ENCODE measurements at places on chromosomes 11 and 22.

GRCh38 chr22:39941601-39942000 is 18.6 kb upstream of the TMA7B start:
- DNase-seq = no peak

DNA sequence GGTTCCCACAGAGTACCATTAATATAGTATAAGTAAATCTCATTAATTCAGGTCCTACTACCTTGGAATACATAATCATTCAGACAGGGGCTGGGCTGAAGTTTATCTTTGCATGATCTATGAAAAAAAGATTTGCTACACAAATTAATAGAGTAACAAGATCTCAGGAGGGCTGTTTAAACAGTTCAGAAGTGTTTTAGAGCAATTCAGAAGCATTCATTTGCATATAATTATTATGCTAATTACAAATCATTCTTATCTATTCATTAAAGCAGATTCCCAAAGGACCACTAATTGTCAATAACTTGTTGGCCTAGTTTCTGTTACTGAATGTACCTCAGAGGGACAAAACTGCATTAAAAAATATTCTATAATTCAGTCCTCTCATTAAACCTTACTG is 40.5 kb downstream of the PITPNB start:
- DNase-seq = no peak

DNA sequence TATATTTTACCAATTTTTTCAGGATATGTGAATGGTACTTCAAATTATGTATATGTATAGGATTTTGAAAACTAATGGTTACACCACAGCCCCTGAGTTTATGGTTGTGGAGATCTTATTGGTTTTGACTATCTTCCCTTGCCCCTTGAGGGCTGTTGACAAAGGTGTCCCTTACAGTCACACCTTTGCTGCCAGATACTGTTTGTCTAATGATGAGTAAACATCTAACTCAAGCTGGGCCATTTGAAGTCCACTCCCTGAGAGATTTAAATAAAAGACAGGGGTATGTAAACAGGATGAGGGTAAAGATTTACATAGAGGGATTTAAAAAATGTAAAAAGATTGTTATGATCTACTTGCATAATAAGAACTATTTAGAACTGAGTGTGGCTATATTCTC is 38.9 kb upstream of the LUZP2 start:
- no peak for DNase-seq

GRCh38 chr11:48020092-48020755 is 39.9 kb downstream of the PTPRJ start:
- no peak for DNase-seq

DNA sequence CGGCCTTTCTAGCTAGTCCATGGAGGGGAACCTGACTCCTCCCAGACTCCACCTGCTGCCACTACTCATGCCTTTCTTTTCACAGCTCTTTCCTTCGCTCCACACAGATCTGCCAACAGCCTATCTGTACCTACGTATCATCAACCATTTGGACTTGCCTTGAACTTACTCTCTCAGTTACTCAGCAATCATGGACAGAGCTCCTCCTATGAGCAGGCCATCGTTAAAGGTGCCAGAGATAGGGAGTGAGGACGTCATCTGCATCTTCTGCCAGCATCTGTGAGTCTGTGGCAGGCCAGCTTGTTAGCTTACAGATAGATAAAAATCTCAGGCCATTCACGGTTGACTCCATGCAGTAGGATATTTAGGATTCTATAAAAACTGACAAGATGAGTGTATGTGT is 162.9 kb upstream of the ZBED5 start:
- peak; percentile 45 for DNase-seq

DNA sequence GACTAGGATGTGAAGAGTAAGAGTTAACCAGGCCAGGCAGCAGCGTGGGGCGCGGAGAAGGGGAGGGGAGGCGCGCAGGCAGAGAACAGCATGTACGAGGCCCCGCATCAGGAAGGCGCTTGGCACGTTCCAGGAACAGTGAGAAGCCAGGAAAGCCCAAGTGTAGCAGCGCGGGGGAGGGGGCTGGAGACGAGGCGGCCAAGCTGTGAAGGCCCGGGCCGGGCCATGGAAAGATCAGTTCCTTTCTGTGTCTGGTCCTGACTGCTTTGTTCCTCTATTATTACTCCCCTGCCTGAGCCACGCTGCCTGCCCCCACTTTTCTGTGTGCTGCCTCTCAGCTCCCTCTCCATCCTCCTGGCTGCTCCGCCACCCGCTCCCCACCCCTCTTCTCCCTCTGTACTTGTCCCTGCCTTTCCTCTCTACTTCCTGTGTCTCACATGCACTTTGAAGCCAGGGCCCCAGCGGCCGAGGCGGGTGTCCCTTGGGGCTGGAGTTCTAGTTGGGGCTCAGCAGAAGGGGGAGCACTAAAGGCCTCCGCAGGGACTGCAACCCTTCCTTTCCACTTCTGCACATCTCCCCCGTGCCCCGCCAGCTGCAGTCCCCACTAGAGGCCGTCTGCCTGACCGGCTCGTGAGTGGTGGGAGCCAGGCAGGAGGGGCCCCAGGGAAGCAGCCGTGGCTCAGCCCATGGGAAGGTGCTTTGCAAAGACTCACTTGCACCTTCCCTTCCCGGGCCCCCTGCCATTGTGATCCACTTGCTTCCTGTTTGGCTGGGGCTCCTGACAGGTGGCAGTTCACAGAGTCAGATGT is 63.7 kb downstream of the PRDM11 start:
- DNase-seq = peak; percentile 35

DNA sequence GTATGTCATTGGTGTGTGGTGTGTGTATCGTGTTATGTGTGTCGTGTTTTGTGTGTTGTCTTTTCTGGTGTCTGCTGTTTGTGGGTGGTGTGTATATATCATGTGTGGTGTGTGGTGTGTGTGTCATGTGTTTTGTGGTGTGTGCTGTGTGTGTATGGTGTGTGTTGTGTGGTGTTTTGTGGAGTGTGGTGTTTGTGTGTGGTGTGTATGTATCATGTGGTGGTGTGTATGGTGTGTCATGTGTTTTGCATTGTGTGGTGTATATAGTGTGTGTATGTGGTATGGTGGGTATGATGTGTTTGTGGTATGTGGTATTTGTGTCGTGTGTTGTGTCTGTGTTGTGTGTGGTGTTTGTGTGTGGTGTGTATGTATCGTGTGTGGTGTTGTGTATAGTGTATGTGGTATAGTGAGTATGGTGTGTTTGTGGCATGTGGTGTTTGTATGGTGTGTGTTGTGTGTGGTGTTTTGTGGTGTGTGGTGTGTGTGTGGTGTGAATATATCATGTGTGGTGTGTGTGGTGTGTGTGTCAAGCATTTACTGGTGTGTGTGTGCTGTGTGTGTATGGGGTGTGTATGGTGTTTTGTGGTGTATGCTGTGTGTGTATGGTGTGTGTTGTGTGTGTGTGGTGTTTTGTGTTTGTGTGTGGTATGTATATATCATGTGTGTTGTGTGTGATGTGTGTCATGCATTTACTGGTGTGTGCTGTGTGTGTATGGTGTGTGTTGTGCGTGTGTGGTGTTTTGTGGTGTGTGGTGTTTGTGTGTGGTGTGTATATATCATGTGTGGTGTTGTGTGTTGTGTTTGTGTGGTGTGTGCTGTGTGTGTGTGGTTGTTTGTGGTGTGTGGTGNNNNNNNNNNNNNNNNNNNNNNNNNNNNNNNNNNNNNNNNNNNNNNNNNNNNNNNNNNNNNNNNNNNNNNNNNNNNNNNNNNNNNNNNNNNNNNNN is 12.7 kb downstream of the PIM3 start:
- no peak for DNase-seq

- DNase-seq = peak; percentile 92
Observed at GRCh38 chr11:64181506-64182411, 4.2 kb upstream of the STIP1 start.

GRCh38 chr11:7428196-7428595 is 57.1 kb upstream of the OLFML1 start:
- no peak for DNase-seq

GRCh38 chr11:66902486-66903177 is 45.8 kb downstream of the LRFN4 start:
- DNase-seq = no peak

DNA sequence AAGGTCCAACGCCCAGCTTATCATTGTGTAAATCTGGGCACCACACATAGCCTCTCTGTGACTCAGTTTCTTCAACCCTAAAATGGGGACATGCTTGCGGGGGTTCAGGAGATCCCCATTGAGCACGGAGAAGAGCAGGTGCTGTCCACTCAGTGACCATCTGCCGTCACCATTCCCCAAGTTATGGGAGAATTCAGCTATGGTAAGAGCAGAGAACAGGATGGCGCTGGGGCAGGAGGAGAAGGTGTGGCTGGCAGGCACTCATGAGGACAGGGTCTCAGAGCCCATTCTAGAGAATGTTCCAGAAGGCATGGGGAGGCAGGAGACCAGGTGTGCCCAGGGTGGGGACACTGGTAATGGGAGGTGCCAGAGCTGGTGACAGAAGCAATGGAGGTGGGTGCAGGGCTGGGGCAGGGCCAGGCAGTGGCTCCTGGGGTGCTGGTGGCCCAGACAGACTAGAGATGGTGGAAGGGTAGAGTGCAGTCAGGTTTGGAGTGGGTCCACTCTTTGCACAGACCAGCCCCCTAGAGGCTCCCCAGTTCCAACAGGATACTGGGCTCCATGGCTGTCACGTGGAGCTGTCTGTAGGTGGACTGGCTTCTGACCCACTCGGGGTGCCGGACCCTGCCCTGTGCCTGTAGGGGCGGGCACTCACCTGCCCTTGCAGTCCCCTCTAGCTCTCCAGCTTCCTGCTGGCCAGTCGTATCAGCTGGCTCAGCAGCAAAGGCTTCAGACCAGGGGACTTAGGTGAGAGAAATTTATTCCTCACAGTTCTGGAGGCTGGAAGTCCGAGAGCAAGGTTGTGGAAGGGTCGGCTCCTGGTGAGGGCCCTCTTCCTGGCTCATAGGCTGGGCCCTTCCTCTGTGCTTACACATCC is 84.7 kb downstream of the CDKN1C start:
- DNase-seq = no peak

DNA sequence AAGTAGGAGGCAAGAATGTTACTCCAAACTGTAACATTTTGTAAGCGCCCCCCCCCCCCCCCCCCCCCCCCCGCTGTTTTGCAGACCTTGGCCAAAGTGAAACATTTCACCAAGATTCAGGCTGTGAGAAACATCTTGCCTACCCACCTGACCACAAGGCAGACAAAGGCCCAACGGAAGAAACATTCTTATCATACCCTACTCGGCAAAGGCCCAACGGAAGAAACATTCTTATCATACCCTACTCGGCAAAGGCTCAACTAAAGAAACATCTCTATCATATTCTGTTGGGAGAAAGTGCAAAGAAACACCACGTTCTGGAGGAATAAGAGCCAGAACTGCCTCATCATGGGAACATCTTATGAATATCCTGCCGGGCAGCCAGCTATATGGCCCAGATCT is 117.1 kb downstream of the JRKL start:
- DNase-seq = no peak

GRCh38 chr22:37316405-37316804 is 34.1 kb downstream of the CYTH4 start:
- DNase-seq = no peak

DNA sequence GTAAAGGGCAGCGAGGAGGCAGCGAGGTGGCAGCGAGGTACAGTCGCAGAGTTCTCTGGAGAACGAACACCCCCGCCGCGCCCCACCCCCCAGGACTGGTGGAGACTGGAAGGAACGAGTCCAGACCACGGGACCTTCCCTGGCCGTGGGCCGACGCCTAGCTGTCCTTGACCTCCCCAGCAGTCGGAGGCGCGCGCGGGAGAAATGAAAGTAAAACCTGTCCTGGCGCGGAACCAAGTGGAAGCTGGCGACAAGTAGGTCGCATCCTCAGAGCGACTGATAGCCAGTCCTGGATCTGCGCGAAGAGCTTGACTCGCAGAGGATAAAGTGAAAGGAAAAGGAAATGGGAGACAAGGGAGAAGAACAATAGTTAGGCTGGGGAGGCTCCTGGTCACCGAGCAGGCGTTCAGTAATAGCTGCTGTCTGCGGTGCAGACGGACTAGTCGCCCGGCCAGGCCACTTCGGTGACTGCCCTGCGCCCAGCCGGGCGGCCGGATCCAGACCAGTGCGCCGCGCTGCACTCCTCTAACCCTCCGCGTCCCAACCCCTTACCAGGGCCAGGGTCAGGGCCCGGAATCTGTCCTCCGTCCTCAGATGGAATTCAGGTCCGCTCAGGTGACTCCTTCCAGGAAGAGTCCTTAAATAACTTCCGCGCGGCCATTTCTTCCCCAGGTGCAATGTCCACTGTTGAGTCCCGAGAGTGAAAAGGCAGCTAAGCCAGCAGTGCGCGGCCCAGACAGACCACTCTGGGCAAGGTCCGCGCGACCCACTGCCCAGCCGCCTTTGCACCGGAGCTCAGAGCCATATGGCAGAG is 1.9 kb upstream of the ADM start:
- peak; percentile 67 for DNase-seq

GRCh38 chr11:19225123-19225522 is 15.6 kb downstream of the E2F8 start:
- DNase-seq = no peak

DNA sequence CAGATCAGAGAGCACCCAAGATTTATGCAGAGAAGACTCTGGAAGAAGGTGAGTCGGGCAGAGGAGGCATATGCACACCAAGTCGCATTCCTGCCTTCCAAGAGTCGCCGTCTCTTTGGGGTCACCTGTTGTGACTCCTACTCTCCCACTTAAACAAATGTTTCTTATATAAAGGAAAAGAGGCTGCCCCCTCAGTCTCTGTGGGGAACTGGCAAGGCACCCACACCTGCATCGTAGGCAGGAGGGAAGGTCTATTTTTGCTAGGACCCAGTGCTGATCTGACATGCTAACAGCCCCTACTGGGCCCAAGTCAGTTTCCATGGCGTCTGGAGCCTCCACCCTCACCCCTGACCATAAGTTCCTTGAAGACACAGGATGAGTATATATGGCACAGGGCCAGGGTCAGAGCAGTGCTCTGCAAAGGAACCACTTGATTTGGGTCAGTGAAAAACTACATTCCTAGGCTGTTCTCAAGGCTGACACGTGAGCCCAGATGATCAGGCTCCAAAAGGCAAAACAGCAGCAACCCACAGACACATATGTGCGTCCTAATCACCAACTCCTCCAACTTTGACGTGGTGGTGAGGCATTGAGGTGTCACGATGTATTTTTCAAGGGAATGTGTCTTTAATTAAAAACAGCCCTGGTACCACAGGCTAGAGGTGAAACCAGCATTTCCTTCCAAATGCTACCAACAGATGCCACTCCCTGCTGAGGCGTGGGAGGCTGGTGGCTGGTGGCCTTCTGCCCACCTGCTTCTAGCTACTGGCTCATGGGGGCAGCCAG is 55.6 kb upstream of the CSNK2A3 start:
- DNase-seq = peak; percentile 90

- DNase-seq = no peak
Observed at GRCh38 chr11:60809691-60810090, 24.6 kb downstream of the MS4A10 start.

All from fibroblast of mammary gland (primary cell).